Activated B cell treated with CpG ODN at 0.5 μM for 24 hours (primary cell): ENCODE measurements at places on chromosomes 11 and 22.

DNA sequence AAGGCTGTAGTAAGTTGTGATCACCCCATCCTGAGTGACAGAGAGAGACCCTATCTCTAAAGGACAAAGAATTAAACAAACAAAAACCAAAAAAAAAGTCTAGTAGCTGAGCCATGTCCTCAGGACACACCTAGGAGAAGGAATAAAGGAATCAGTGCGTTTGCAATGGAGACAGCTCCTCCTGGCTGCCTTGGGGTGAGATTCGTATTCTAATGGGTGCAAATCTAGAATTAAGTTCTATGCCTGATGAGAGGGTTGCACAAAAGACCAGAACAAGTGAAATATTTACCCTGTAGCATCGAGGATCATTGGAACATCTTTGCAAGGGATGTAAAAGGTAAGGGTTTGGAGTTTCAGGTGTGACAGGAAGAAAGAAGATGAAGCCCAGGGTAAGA, 70.3 kb upstream of the BMAL1 start:
- DNase-seq, result no peak

DNA sequence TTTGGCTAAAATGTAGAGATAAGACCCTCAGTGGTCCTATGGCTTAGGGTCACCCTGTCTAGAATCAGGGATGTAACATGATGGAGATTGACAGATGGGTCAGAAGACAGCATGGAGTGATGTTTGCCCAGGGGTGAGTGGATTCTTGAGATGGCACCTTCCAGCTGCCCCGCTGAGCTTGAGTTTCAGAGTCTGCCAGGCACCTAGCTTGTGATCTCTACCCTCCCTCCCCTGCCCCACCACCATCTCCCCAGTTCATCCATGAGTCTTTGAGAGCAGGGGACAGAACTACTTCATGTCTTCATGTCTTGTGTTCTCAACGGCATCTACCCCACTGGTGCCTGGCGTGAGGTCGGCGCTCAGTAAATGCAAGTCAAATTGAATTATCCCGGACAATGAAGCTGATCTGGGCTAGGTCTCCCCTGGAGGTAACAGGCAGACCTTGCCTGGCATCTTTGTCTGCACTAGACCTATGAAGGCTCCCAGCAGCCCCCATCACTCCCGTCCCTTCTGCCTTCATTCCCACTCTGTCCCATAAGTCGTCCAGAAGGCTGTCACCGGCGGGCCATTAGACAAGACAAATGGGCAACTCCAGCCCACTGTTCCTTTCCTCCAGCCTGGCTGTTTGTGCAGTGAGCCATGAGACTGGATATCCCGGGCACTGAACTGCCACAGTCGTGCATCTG, 239.2 kb upstream of the TBCEL start:
- DNase-seq, result no peak

GRCh38 chr11:96215826-96216225, 127.2 kb downstream of the MAML2 start:
- no peak for DNase-seq

- no peak for DNase-seq
Observed at GRCh38 chr22:46933040-46933930, 170.8 kb downstream of the TBC1D22A start.

- DNase-seq, result no peak
Observed at GRCh38 chr22:48957311-48957986, 870.2 kb downstream of the BRD1 start.

DNA sequence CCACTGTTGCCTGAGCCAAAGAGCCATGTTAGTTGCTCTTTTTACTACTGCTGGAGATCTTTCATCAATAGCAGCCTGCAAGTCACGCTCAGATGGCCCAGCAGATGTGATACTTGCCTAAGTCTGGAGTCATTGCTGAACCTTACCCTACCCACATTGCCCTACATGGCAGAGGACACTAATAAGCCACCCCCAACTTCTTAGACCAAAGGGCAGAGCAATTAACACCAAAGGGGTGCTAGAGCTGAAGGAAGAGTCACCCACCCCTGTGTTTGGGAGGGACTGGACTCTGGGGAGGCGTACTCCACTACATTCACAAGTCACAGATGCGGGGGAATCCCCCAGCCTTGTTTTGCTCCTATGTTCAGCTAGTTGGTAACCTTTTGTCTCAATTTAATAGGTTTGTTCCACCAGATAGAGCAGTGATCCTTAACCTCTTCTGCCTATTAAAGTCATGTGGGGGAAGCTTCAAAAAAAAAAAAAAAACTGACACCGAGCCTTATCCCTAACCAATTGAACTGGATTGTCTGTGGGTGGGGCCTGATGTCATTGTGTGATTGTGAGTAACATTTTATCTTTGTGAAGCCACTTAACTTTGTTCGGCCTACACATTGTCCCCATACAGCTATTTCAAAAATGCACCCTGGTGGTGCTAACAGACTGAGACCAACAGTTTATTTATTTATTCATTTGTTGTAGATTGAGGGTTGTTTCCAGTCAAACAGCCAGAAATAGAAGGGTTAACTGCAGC, 13.1 kb downstream of the ADM start:
- peak; percentile 30 for DNase-seq

DNA sequence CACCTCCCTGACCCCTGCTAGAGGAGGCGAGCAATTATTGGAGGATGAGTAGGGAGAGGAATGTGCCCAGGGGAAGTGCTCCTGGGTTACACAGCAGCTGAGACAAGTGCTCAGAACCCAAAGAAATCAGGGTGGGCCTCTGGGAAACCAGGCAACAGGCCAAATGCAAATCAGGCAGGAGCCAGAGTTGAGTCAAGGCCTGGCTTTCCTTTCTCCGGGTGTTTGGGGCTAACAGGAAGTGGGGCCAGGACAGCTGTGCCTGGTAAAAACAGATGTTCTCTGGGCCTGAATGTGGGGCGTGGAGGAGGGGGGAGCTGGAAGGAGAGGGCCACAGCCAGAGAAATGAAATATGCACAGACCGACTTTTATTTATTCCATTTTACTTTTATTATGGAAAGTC, 22.0 kb downstream of the MFNG start:
- no peak for DNase-seq

DNA sequence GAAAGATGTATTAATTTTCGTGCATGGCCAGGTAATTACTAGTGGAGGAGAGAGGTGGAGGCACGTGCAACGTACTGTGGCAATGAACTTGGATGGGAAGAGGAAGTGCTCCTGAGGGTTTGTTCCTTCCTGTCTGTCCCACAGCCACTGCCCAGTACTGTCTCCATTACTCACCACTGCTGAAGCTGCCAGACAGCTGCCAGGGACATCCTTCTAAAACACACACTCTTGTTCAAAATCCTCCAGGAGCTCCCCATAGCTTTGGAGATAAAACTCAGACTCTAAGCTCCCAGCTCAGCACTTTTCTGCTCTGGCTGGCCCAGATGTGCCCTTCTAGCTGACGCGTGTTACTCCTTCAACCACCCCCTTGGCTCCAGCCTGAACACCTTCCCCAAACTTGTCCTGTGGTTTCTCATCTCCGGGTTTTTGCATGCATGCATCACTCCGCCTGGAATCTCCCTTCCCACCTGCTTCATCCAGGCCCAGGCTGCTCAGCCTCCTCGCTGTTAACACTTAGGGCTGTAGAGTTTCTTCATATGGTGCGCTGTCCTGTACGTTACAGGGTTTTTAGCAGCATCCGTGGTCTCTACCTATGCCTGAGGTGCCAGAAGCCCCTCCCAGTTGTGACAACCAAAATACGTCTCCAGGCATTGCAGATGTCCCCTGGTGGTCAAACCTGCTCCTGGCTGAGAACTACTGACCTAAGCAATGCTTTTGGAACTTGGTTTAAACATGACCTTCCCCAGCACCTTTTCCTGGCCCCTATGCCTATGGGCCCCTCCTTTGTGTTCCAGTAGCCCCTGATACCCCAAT, 69.5 kb downstream of the C11orf91 start:
- no peak for DNase-seq

- no peak for DNase-seq
Observed at GRCh38 chr22:48257685-48258055, 1495.2 kb downstream of the TBC1D22A start.

- no peak for DNase-seq
Observed at GRCh38 chr11:75547617-75548058, 14.4 kb upstream of the SERPINH1 start.

- DNase-seq, result no peak
Observed at GRCh38 chr11:86174101-86175046, 70.2 kb upstream of the EED start.

GRCh38 chr22:20852076-20852475, 6.5 kb downstream of the PI4KA start:
- DNase-seq, result no peak

GRCh38 chr11:12815129-12815480, 140.9 kb downstream of the TEAD1 start:
- DNase-seq, result no peak

- no peak for DNase-seq
Observed at GRCh38 chr11:9076661-9077060, 14.7 kb downstream of the SCUBE2 start.

- no peak for DNase-seq
Observed at GRCh38 chr22:23218867-23219251, 38.5 kb downstream of the BCR start.

DNA sequence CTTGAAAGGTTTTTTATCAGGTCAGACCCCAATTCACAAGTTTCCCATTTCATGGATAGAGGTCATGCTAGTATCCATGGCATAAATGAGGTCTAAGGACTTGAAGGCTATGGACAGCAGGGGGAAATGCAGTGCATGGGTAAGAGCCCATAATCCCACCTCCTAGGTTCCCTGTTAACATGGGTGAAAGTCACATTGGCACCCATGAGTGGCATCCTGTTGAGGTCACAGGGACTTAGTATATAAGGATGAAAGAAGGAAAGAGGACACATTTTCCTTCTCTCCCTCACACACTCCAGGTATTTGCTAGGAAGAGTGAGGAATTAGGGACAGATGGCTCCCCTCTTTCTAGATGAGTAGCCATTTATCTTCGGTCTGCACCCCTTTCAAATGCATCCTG, 9.4 kb upstream of the GLYAT start:
- DNase-seq, result no peak

GRCh38 chr11:63917692-63918506, 935 bp upstream of the RCOR2 start:
- DNase-seq, result no peak

- DNase-seq, result no peak
Observed at GRCh38 chr11:91981995-91982394, 242.6 kb upstream of the FAT3 start.

DNA sequence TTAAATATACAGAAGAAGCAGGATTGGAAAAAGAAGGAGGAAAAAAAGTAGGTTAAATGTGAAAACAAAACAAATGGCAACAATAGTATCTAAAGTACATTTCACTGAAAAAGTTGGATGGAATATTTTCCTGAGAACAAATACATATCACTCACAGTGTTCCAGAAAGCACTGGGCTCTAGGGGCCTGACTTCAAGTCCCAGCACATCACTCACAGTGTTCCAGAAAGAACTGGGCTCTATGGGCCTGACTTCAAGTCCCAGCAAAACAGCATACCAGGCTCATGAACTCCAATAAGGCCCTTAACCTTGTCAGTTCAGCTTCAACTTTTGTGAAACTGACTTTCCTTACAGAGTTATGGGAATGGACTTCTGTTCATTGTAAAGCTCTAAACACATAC, 46.0 kb upstream of the CCDC34 start:
- no peak for DNase-seq

DNA sequence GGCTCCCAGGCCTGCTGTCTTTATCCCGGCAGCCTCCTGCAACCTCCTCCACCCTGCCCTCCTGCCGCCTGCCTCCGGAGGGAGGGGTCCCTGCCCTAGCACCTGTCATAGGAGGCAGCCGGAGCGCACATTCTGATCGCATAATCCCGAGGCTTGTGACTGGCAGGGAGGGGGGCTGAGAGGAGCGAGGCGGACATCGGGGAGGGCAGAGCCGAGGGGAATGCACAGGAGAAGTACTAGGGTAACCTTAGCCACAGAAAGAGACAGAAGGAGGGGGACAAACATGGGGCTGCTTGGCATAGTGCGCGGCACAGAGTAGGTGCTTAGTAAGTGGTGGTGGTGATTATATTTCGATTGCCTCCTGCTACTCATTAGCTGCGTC, 9.2 kb upstream of the ALX4 start:
- no peak for DNase-seq

DNA sequence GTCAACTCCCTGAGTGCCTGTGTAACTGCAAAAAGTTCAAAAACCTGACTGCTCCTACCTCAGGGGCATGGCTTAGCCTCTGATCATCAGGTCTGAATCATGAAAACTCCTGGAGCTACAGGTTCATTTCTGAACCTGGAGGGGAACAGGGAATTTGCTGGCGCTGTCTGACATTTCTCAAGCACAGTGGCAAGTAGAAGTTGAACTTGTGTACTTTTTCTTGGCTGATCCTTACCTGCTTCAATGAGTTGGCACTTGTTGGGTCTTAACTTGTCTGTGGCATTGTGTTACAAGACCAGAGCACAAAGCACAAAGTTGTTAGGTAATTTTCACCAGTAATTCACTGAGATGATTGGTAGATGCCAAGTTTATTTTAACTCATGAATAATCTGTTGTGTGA, 3.3 kb downstream of the TMEM109 start:
- DNase-seq, result no peak

- no peak for DNase-seq
Observed at GRCh38 chr11:69494851-69495250, 13.4 kb downstream of the LINC01488 start.

DNA sequence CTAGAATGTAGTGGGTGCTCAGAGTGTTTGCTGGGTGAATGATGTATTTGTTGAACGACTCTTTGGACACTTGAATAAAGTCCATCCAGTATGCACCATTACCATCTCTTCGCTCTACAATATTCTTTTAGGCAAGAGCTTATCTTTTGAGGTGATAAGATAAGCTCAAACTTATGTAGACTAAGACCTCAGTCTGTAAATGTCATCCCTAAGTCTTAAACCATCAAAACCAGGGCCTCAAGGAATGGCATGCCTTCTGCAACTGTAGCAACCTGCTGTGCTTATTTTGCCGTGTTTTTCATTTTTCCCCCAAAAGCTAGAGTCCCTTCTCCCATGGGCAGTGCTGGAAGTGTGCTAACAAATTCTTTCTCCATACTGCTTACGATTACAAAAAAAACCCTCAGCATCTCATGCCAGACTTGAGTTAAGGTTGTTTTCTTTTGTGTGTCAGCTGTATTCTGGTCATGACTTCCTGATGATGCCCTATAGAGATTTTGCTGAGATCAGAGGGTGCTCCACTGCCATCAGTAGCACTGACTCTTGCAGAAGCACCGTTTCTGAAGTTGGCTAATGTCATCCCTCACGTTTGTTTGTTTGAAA, 27.8 kb downstream of the LIMK2 start:
- DNase-seq, result no peak

DNA sequence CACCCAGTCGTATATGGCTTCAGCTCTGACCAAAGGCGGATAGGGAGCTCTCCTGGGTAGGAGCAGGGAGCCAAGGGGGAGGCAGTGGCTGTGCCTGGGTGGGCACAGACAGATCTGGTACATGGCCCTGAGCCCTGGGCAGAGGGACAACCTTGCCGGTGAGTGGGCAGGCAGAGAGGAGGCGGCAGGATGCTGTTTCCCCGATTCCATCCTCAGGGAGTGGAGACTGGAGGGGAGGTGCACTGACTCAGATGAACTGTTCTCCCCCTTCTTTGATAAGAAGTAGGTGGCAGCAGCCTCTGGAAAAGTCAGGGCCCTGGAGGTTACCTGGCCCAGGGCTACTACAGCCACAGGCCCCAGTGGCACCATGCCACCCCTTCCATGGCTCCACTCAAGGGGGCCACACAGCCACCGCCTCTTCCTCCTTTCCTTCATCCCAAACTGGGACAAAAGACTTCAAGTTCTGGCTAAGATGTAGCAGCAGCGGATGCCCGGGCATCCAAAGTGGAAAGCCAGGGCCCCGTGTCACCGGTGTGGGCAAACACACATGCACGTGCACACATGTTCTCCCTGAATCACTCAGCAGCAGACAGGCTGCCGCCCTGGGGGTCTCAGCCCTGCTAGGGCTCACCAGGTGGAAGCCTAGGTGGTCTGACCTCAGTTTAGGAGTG, 13.4 kb downstream of the CXCR5 start:
- no peak for DNase-seq
